ENCODE measurements at places on chromosomes 6 and 20.

DNA sequence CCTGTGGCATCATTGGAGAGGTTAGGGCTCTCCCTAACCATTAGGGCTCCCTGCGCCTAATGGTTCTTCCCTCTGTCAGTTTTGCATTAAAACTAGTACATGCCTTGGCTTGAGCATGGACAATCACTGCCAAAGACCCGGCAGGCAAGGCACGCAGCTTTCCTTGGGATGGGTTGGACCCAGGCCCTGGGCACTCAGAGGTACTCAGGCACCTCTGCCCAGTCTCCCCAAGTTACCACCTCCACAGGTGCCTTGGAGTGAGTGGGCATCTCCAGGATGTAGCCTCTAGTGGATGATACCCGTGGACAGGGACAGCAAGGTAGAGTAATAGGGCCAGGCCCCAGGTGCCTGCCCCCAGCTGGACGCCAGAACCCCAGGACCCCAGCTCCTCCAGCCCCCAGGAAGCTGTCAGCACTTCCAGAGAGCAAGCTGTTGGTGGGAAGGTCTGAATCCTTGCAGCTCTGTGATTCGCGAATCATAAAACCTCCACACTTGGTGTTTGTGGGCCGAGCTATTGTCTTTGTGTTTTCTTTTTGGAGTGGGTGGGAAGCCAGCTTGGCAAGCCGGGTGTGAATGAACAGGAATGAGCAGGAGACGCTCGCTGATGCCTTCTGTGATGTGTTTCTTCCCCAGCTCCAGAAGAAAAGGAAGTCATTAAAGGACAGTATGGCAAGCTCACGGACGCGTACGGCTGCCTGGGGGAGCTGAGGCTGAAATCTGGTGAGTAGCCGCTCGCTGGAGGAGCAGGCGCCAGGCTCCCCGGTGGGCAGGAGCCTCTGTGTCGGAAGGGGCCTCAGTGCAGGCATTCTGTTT lies 35.1 kb downstream of the SYNJ2 start:
- no peak overlapping the region for H3K4me3 ChIP-seq
- peaks cover 35% of the 10 kb centered on the region for H3K4me1 ChIP-seq
- peaks cover 14% of the 10 kb centered on the region for H3K36me3 ChIP-seq
- H3K27me3 ChIP-seq = no peaks in the 10 kb centered on the region

DNA sequence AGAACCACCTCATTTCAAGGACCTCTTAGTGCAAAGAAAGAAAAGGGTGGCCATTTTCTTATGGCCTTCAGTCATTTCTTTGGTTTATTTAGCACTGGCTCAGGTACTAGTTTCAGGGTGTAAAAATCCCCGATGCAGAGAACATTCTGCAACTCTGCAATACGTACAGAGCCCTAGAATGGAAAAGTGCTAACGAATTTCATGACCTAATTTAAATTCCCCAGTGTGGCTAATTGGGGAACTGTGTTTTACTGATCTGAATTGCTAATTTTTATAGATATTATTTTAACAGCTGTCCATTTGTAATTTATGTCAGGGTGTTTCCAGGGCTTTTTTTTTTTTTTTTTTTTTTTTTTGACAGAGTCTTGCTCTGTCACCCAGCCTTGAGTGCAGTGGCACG lies 160.7 kb downstream of the UST start:
- H3K36me3 ChIP-seq = no peaks in the 10 kb centered on the region
- H3K4me3 ChIP-seq = no peak overlapping the region
- H3K4me1 ChIP-seq = no peaks in the 10 kb centered on the region
- H3K27ac ChIP-seq = no peak overlapping the region

- H3K4me1 ChIP-seq = no peaks in the 10 kb centered on the region
- no peak overlapping the region for H3K27ac ChIP-seq
- no peaks in the 10 kb centered on the region for H3K36me3 ChIP-seq
- DNase-seq = no peak
Observed at GRCh38 chr6:124064317-124065113, 260.9 kb downstream of the NKAIN2 start.

DNA sequence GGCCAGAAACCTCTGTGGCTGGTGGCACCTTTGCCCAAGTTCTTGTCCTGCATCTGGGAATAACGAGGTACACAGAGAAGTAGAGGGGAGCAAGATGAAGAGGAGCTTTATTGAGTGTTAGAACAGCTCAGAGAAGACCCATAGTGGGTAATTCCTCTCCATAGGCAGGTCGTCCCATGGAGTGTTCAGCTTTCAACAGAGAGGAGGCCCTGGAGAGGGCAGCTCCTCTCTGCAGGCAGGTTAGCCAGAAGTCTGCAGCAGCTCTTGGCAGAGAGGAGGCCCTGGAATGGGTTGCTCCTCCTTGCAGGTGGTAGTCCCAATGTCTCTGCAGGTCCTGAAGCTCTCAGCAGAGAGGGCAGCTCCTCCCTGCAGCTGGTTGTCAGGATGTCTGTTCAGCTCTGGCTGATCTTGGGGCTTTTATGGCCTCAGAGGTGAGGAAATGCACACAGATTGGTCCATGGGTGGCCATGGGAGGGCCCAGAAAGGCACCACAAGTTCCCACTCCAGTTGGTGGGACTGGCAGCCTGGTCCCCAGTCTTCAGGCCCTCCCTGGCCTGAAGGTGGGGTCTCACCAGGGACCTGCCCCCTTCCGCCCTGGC lies 89.0 kb downstream of the IPCEF1 start:
- no peak overlapping the region for H3K4me3 ChIP-seq
- H3K27ac ChIP-seq = no peak overlapping the region
- H3K36me3 ChIP-seq = no peaks in the 10 kb centered on the region
- H3K27me3 ChIP-seq = no peaks in the 10 kb centered on the region
- H3K4me1 ChIP-seq = peaks cover 20% of the 10 kb centered on the region

DNA sequence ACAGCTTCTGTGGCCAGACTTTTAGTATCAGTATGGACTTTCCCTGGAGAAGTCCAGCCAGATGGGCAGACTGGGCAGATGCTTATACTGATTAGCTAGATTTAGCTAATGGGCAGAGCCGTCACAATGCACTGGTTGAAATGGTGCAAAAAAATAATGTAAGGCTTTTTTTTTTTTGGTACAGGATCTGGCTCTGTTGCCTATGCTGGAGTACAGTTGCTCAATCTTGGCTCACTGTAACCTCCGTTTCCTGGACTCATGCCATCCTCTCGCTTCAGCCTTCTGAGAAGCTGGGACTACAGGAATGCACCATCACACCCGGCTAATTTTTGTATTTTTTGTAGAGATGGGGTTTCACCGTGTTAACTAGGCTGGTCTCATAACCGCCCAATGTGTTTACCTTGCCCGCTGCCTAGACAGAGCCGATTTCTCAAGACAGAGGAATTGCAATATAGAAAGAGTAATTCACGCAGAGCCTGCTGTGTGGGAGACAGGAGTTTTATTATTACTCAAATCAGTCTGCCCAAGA lies 16.4 kb upstream of the KIFC1 start:
- no peak for DNase-seq
- H3K27me3 ChIP-seq = no peaks in the 10 kb centered on the region
- H3K27ac ChIP-seq = no peak overlapping the region
- no peaks in the 10 kb centered on the region for H3K36me3 ChIP-seq
- H3K4me1 ChIP-seq = peaks cover 31% of the 10 kb centered on the region

GRCh38 chr6:32807020-32807580 lies 9.7 kb downstream of the HLA-DOB start:
- no peak overlapping the region for H3K4me3 ChIP-seq
- H3K27ac ChIP-seq = no peak overlapping the region
- no peak for DNase-seq
- H3K27me3 ChIP-seq = peaks cover 40% of the 10 kb centered on the region

DNA sequence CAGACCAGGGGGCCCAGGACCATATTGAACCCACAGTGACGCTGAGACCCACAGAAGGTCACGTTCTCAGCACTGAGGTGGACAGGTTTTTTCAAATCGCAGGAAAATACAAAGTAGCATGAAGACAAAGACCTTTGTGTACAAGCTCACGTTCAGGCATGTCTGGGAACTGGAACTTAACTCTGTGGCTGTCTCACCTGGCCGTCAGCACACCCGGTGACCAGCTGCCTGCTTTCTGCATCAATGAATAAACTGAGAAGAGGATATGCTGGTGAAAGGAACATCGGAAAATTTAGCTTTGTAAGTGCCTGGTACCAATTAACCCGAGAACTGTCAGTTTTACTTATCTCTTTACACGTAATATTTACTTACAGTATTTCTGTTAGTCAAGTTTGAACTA lies 36.5 kb downstream of the WDR27 start:
- peaks cover 10% of the 10 kb centered on the region for H3K4me1 ChIP-seq
- H3K27me3 ChIP-seq = no peaks in the 10 kb centered on the region
- DNase-seq = no peak
- H3K27ac ChIP-seq = peak overlapping the region; percentile 67
- peaks cover 7% of the 10 kb centered on the region for H3K36me3 ChIP-seq

- H3K4me1 ChIP-seq = peaks cover 31% of the 10 kb centered on the region
- H3K27ac ChIP-seq = no peak overlapping the region
Observed at GRCh38 chr20:31569163-31570020, 35.7 kb upstream of the ID1 start.

DNA sequence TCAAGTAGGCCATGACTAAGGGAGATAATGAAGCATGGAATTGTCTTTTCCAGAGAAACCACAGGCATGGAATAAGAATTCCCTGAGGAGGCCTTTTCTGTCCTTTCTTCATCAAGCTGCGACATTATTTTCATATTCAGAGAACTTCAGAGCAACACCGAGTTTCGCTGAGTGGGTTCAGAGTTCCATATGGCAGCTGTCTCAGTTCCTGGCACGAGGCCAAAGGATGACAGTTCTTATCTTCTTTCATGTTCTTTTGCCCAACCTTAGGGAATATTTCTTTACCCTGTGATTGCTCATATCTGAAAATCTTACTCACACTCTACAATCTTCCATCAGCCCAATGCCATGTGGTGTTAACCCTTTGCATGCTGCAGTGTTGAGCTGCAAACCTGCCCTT lies 135.3 kb upstream of the BMP2 start:
- H3K36me3 ChIP-seq = no peaks in the 10 kb centered on the region
- no peak overlapping the region for H3K27ac ChIP-seq
- H3K27me3 ChIP-seq = no peaks in the 10 kb centered on the region
- H3K4me3 ChIP-seq = no peak overlapping the region

DNA sequence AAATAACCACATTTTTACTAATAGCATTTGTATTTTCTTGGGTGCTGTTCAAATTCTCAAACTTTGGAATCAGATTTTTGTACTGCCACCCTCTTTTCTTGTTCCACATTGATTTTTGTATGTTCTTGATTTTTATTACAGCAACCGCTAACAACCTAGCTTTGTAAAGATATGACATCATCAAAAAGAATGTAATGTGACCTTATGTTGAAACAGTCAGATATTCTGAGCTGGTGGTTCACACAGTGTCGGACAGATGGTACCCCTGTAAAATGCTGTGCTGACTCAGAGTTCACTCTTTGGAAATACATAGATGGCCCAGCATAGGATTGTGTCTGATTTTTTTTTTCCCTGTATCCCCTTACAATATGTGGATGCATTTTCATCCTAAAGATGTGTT lies 118.9 kb downstream of the QKI start:
- H3K4me1 ChIP-seq = no peaks in the 10 kb centered on the region
- H3K27ac ChIP-seq = no peak overlapping the region
- H3K27me3 ChIP-seq = no peaks in the 10 kb centered on the region
- no peak for DNase-seq
- peaks cover 11% of the 10 kb centered on the region for H3K36me3 ChIP-seq

GRCh38 chr6:149094934-149095351 lies 222.6 kb upstream of the TAB2 start:
- H3K36me3 ChIP-seq = peaks cover 52% of the 10 kb centered on the region
- peak overlapping the region; percentile 54 for H3K4me3 ChIP-seq
- H3K27me3 ChIP-seq = no peaks in the 10 kb centered on the region
- DNase-seq = peak; percentile 54
- peak overlapping the region; percentile 89 for H3K27ac ChIP-seq

- DNase-seq = no peak
- no peak overlapping the region for H3K27ac ChIP-seq
- no peak overlapping the region for H3K4me3 ChIP-seq
- no peaks in the 10 kb centered on the region for H3K27me3 ChIP-seq
- no peaks in the 10 kb centered on the region for H3K36me3 ChIP-seq
- H3K4me1 ChIP-seq = no peaks in the 10 kb centered on the region
Observed at GRCh38 chr6:30894381-30894780, 10.1 kb downstream of the DDR1 start.

All from activated CD8-positive, alpha-beta T cell treated with anti-CD3 and anti-CD28 coated beads, Interleukin-2, amount 10 ng/mL, durations not matched to agents 7 days and 5 days (primary cell).